ENCODE measurements at places on chromosomes 6 and 20.

- no peak for DNase-seq
These were observed 6.1 kb downstream of the MYL9 start for GRCh38 chr20:36547186-36548005.

- peak; percentile 30 for DNase-seq
These were observed 34.1 kb downstream of the PRPH2 start for GRCh38 chr6:42688281-42688680.

- no peak for DNase-seq
These were observed 108.4 kb downstream of the RTN4IP1 start for GRCh38 chr6:106520711-106521401.

DNA sequence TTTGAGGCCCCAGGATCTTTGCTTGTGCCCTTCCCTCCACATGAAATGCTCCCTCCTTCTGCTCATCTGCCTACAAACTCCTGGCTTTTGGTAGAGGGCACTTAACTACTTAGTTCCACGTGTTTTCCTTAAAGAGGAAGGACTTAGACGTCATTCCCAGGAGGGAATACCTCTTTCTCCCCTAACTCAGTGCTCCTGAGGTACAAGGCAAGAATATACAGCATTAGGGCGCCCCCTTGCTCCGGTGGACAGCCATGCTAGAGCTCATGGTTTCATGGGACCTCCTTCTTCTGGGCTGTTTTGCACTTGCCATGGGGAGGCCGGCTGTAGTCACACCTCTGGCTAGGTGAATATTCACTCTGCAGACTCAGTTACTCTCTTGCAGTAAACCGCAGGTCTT, 93.8 kb upstream of the LY86 start:
- DNase-seq: no peak

- DNase-seq: peak; percentile 81
These were observed 53.7 kb upstream of the TMX4 start for GRCh38 chr20:8073024-8073832.

DNA sequence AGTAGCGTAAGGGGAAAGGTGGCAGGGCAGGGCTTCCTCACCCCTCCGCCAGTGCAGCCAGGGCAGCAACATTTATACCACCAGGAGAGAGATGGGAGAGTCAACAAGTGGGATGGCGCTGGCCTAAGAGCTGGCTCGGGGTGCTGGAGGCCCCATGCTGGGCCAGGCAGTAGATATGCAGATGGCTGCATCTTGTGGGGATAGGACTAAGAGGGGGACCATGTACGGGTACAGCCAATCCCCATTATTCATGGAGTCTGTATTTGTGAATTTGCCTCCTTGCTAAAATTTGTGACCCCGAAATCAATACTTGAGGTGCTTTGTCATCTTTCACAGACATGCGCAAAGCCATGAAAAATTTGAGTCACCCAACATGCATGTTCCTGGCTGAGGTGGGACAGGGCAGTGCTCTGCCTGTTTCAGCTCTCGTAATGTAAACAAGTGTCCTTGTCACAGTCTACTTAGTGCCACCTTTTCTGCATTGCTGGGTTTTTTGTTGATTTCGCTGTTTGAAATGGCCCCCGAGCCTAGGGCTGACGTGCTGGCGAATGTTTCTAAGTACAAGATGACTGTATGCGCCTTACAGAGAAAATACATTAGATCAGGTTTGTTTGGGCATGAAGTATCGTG, 27.5 kb upstream of the TAF8 start:
- DNase-seq: no peak

- no peak for DNase-seq
These were observed 60.9 kb upstream of the EIF2S2 start for GRCh38 chr20:34172926-34173325.

- no peak for DNase-seq
These were observed 192.1 kb downstream of the KCNQ5 start for GRCh38 chr6:72813807-72814596.

DNA sequence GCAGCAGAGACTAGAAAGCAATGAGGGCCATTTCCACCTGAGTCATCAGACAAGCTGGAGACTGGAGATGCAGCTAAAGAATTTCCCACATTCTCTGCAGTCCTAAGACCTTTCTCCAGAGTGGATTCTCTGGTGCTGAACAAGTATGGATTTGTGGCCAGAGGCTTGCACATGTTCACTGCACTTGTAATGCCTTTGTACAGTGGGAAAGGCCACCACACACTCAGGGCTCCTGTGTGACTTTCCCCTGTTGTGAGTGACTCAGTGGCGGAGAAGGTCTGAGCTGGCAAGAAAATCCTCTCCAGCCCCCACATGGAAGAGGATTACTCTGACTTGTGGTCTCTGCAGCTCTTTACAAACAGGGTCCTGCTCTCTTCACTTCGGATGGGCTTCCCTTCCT, 192.3 kb downstream of the C6orf118 start:
- no peak for DNase-seq

GRCh38 chr6:753486-753885, 60.5 kb upstream of the EXOC2 start:
- DNase-seq: no peak

- DNase-seq: no peak
These were observed 27.9 kb downstream of the HLA-DMB start for GRCh38 chr6:32912951-32913350.

DNA sequence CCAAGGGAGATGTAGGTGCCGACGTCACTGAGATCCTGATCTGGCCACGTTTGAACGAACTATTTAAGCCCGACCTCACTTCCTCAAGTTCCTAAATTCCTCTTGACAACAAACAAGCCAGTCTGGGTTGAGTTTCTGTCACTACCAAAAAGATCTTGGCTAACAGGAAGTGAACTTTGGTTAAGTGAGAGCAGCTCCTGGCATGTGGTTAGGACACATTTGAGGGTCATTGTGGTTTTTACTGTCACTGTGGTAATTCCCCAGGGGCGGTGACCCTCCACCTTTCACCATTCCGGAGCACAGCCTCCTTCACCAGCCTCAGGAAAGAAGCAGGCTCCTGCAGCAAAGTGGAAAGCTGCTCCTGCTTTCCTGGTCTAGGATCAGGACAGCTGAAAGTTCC, 43.1 kb upstream of the ZNF831 start:
- DNase-seq: no peak

DNA sequence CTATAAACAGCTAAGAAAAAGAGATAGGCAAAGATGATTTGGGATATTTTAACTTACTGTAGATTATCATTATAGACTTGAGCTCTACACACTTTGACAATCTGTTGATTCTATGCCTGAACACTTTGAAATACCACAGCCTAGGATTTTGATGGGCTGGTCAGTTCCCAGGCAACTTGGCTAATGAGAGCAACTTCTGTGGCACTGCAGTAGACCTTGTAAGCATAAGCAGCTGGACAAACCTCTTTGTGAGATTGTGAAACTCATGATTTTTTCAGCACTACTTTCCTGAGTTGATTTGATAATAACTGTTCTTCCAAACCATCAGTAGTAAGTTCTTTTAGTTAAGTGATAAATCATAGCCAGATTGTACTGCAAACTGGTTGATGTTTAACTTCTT, 27.1 kb upstream of the ELOVL5 start:
- no peak for DNase-seq

GRCh38 chr6:129551486-129551885, 158.5 kb downstream of the ARHGAP18 start:
- no peak for DNase-seq

- no peak for DNase-seq
These were observed 121.0 kb upstream of the GGTLC1 start for GRCh38 chr20:24109537-24109936.

DNA sequence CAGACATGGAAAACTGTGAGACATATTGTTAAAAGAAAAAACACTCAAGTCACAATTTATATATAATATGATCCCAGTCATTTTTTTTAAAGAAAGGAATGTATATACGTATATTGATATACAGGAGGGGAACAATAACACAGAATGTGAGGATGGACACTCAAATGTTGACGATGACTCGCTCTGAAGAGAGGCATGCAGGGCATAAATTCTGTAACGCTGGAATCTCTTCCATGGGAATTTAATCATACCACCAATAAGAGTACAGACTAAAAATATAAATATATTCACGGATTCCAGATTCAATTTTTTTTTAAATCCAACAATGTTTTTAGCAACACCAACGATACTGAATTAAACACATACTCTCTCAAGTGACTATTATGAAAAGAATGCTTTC, 106.9 kb upstream of the CCDC28A start:
- no peak for DNase-seq

GRCh38 chr20:31861135-31861384, 9.3 kb downstream of the DUSP15 start:
- DNase-seq: no peak

- DNase-seq: no peak
These were observed 891 bp upstream of the POU3F2 start for GRCh38 chr6:98833307-98834059.

DNA sequence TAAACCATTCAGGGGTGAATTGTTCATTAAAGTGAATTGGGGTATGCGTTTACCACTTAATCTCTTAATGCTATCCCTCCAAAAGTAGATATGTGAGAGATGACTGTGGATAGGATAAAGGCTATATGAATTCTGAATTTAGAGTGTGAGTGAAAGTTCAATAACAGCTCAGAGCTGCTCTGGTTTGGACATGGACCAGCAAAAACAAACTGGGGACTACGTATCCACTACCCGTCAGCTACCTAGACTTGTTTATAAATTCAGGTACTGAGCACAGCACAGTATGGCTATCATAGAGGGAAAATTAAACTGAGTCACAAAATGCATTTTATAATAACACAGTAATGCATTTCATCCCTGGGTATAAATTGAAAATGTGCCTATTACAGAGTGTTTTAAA, 44.4 kb downstream of the HDDC2 start:
- no peak for DNase-seq

DNA sequence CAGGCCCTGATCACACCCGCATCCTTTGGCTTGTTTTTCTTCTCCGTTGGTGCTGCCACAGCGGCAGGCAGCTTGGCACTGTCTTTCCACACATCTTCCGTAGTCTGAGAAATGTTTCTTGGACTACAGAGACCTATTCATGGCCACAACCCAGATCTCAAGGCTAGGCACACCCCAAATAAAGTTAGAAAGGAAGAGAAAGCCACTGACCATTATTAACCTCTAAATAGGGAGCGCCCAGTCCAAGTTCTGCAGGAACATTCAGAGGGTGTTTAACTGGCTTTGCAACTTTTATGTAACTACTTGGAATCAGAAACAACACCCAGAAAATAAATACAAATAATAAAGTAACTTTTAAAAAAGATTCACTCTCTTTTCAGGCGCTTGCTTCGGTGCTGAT, 124.8 kb upstream of the NEDD9 start:
- no peak for DNase-seq

DNA sequence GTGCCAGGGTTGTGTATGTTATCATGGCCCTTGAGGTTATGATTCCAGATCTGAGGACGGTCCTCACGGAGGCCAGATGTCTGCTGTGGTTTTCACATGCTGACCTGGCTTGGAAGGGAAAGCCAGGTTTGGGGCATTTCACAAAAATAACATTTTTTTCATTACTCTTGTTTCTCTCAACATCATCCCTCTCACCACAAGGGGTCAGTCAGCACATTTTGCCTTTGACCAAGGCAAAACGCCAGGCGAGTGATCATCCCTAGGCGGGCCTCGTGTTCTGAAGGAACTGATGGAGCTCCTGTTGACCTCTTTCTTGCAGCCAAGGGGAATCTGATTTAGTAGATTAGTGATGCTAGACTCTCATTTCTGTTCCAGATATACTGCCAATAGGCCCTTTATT, 133.5 kb downstream of the TBC1D7 start:
- peak; percentile 89 for DNase-seq

GRCh38 chr6:134047673-134048072, 4.8 kb downstream of the SLC2A12 start:
- no peak for DNase-seq

GRCh38 chr6:34534146-34534545, 22.0 kb downstream of the SPDEF start:
- DNase-seq: no peak

- peak; percentile 93 for DNase-seq
These were observed 61.2 kb downstream of the IGF2R start for GRCh38 chr6:160030103-160030502.

DNA sequence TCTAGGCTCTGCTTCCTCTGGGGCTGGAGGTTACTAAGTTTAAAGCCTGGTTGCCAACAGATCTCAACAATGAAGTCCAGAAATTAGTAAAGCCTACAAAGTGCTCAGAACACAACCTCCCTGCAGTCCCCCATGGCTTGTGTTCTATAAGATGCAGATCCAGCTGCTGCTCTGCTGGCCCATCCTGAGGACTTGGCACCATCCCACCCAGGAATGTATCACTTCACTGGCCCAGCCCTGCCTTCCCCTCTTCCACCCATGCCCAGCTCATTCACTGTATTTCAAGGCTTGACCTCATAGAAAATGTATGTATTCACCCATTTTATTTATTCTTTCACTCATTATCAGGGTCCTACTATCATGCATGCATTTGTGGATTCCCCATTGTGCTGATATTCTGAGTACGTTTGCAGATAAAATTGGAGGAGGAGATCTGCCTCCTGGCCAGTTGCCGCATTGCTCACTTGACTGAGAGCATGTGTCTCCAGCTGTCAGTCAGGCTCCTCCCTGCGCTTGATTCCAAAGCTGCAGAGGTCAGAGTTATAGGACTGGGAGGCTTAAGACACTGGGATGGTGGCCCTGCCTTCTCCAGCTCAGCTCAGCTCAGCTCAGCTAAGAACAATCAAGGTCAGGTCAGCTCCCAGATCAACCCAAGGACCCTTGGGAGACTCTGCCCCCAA, 104.8 kb downstream of the MAFB start:
- no peak for DNase-seq

GRCh38 chr6:28357036-28357435, 7.3 kb downstream of the ZKSCAN3 start:
- DNase-seq: no peak

DNA sequence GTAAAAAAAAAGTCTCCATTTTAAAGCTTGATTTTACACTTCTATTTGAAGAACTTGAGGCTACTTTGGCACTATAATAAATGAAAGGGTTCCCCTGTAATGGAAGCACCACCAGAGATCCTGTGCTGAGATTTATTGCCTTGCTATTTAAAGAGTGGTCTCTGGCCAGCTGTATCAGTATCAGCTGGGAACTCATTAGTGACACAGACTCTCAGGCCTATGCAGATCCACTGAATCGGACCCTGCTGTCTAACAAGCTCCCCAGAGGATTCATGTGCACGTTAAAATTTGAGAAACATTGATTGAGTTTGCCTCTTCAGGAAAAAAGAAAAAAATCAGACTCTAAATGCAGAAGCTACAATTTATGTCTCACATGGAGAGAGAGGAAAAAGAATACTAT, 299.9 kb upstream of the BMP2 start:
- DNase-seq: no peak

DNA sequence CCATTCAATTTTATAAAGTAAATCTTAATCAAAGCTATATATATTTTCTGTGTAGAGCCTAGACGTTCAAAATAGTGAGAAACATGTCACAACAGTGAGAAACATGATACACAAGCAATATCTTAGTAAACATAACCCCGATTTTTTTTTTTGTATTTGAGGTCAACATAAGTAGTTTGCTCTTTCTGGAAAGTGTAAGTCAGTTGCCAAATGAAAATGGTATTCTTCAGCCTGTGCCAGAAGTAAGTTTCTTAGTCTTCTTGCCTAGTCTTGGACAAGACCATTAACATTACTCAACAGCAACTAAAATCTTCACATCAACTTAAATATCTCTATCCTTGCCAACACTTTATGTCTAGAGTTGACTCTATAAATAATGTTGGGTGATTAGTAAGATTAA, 59.7 kb downstream of the METTL24 start:
- DNase-seq: no peak

All from foreskin fibroblast (primary cell).